ENCODE measurements at places on chromosomes 5 and 9.
A peak's percentile ranks its signal among the peaks of the same experiment; 100 is the strongest.

DNA sequence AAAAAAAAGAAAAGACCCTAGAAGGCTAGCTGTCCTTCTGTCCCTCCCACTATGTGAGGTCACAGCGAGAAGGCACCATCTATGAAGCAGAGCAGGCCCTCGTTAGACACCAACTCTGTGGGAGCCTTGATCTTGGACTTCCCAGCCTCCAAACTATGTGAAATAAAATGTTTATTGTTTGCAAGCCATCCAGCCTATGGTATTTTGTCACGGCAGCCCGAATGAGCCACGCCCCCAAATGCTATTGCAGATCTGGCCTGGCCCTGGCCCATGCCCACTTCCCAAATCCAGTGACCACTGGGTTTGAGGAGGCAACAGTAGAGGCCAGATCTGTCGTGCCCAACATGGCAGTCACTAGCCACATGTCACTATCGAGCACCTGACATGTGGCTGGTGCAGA is 10.8 kb downstream of the STK10 start:
- H3K4me3 ChIP-seq = no peak overlapping the region
- peaks cover 52% of the 10 kb centered on the region for H3K4me1 ChIP-seq
- H3K36me3 ChIP-seq = no peaks in the 10 kb centered on the region
- no peak overlapping the region for H3K27ac ChIP-seq
- no peaks in the 10 kb centered on the region for H3K27me3 ChIP-seq
- ATAC-seq = no peak

DNA sequence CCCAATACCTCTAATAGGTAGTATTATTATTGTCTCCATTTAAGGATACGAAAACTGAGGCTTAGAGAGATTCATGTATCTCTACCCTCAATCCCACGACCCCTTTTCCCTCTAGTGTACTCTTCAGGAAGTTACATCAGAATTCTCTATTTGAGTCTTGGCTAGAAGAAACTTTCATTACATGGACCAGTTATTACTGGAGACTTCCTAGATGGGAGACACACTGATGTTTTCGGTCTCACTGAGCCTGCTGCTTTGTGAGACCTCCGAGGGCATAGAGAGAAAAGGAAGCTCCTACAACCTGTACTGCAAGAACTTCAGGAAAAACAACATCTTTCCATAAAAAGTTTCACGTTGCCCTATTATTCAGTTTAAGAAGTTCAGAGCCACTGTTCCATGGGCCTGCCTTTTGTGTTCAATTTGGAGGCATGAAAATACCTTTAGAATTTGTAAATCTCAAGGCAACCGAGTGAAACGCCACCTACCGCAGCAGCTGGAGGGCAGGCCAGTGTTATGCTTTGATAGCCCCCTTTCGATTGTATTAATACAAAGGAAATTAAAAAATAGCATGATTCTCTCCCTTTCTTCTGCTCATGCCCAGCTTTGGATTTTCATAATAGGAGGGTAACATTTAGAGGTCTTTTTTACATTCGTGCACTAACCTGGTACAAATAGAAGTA is 223.3 kb downstream of the EBF1 start:
- peaks cover 31% of the 10 kb centered on the region for H3K4me1 ChIP-seq
- peaks cover 9% of the 10 kb centered on the region for H3K27me3 ChIP-seq
- no peak overlapping the region for H3K4me3 ChIP-seq
- no peak for ATAC-seq

- H3K27ac ChIP-seq = no peak overlapping the region
- no peaks in the 10 kb centered on the region for H3K4me1 ChIP-seq
- H3K4me3 ChIP-seq = no peak overlapping the region
- H3K27me3 ChIP-seq = no peaks in the 10 kb centered on the region
These were observed 2054.2 kb downstream of the MAT2B start for GRCh38 chr5:165559645-165560044.

DNA sequence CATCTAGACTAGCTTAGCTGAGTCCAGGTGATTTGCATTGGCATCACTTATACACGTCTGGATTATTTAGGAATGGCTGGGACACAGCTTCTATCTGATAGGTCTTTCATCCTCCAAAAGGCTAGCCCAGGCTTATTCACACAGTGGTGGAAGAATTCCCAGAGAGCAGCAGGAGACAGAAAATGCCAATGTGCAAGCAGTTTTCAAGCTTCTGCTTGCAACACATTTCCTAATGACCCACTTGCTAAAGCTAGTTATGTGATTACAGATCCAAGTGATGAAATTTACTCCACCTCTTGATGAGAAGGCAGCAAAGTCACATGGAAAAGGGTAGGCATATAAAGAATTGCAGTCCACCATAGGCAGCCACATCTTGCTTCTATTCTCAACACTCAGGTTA is 44.2 kb upstream of the MAST4 start:
- no peak overlapping the region for H3K27ac ChIP-seq
- ATAC-seq = no peak
- H3K36me3 ChIP-seq = no peaks in the 10 kb centered on the region
- H3K4me3 ChIP-seq = no peak overlapping the region
- H3K27me3 ChIP-seq = no peaks in the 10 kb centered on the region

DNA sequence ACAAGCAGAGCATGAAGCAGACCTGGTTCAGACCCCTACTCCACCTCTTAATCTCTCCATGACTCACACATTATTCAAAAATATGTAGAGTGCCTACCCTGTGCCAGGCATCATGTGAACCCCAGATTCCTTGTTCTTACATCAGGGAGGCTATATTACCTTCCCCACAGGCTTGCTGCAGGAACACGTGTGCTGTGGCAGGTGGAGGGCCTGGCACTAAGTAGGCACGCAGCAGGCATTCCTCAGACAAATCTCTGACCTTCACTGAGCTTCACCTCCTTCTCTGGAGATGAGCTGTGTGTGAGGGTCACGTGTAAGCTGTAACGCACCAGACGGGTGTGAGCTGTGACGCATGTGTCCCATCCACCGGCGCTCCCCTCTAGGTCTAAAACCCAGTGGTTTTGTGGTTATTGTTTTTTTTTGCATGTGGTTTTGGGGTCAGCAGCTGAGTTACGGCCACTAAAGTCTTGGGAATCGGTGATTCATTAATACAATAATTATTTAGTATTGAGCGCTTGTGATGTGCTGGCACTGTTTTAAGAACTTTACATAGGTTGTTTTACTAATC is 30.3 kb downstream of the ANGPTL2 start:
- H3K36me3 ChIP-seq = no peaks in the 10 kb centered on the region
- no peak overlapping the region for H3K27ac ChIP-seq
- no peak for ATAC-seq
- no peaks in the 10 kb centered on the region for H3K4me1 ChIP-seq
- H3K4me3 ChIP-seq = no peak overlapping the region
- H3K27me3 ChIP-seq = no peaks in the 10 kb centered on the region

- ATAC-seq = no peak
- H3K36me3 ChIP-seq = no peaks in the 10 kb centered on the region
- no peaks in the 10 kb centered on the region for H3K4me1 ChIP-seq
- H3K27me3 ChIP-seq = no peaks in the 10 kb centered on the region
These were observed 443.9 kb downstream of the TLE1 start for GRCh38 chr9:81245254-81245956.

GRCh38 chr9:135506327-135507103 is 6.0 kb downstream of the MRPS2 start:
- H3K4me1 ChIP-seq = peaks cover 8% of the 10 kb centered on the region
- no peak for ATAC-seq
- H3K4me3 ChIP-seq = no peak overlapping the region
- H3K27me3 ChIP-seq = no peaks in the 10 kb centered on the region
- H3K36me3 ChIP-seq = no peaks in the 10 kb centered on the region

- no peaks in the 10 kb centered on the region for H3K4me1 ChIP-seq
- peak overlapping the region; percentile 99 for H3K4me3 ChIP-seq
- H3K27ac ChIP-seq = peak overlapping the region; percentile 94
These were observed 544 bp upstream of the SNX24 start for GRCh38 chr5:122844910-122845228.

- no peak for ATAC-seq
- no peaks in the 10 kb centered on the region for H3K36me3 ChIP-seq
- H3K4me1 ChIP-seq = no peaks in the 10 kb centered on the region
- no peak overlapping the region for H3K27ac ChIP-seq
These were observed 444.0 kb upstream of the ZNF608 start for GRCh38 chr5:125190232-125191087.

DNA sequence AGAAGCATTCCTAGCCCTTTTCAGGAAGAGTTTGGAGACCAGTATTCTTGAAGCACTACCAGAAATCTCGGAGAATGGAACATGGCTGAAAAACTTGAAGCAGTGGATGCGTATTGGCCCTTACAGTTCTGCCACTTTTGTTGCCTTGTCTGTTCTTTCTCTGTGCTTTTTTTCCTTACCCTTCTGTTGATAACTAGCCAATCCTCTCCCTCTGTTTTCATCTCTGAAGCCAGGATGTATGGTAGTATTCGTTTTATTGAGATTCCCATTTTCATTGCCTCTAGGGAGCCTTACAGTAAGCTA is 564 bp upstream of the CCNH start:
- peak overlapping the region; percentile 82 for H3K27ac ChIP-seq
- H3K36me3 ChIP-seq = peaks cover 23% of the 10 kb centered on the region
- no peak for ATAC-seq
- H3K27me3 ChIP-seq = no peaks in the 10 kb centered on the region

GRCh38 chr9:132641216-132641615 is 28.6 kb downstream of the DDX31 start:
- H3K4me3 ChIP-seq = no peak overlapping the region
- H3K27me3 ChIP-seq = no peaks in the 10 kb centered on the region
- no peaks in the 10 kb centered on the region for H3K36me3 ChIP-seq
- ATAC-seq = no peak
- H3K4me1 ChIP-seq = no peaks in the 10 kb centered on the region

DNA sequence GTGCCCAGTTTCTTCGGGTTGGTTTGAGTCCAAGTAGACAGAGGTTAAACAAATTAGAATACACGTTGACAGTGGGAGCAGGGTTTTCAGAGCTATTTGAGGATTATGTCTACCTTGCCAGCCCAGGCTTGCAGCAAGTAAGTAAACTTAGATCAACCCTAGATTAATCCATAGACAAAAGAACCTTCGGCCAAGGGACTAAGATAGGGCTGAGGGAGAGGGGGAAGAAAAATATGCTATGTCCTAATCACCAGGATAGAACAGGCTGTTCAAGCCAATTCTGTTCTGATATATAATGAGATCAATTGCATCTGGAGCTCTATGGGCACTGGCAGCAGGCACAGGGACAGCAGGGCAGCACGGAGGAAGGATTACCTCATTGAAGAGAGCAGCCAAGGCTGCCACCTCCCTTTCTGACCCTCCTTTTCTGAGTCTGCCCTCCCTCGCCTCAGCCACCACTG is 377.7 kb downstream of the PIK3R1 start:
- H3K4me1 ChIP-seq = no peaks in the 10 kb centered on the region
- H3K27me3 ChIP-seq = no peaks in the 10 kb centered on the region
- H3K4me3 ChIP-seq = no peak overlapping the region
- H3K36me3 ChIP-seq = no peaks in the 10 kb centered on the region

DNA sequence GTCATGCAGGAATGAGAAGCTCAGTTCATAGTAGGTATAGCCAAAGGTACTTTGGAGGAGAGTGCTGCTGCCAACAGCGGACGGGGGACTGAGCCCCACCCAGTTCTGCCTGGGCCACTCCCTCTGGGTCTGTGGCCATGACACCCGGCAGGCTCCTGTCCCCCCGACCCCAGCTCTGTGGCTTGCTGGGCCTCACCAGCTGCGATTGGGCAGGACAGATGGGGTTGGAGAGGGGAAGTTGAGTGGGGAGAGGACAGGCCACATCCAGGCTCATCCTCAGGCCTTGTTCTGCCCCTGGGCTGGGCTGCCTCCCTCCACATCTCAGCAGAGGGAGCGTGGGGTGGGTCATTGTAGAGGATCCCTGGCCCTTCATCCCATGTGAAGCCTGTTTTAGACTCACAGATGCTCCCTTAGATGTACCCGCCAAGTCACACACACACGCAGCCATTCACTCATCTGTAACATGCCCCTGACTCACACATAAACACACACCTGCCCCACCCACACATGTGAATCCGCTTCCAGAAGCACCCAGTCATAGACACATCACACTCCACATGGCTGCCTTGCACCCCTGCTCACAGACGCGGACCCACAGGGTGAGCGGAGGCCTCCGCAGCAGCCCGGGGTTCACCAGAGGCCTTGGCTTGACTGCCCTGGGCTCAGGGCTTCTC is 48.8 kb downstream of the NTNG2 start:
- H3K4me3 ChIP-seq = no peak overlapping the region
- H3K36me3 ChIP-seq = no peaks in the 10 kb centered on the region
- no peak for ATAC-seq

- no peaks in the 10 kb centered on the region for H3K4me1 ChIP-seq
- H3K4me3 ChIP-seq = no peak overlapping the region
- H3K27ac ChIP-seq = no peak overlapping the region
These were observed 122.7 kb downstream of the DENND1A start for GRCh38 chr9:123807251-123807650.

- peaks cover 11% of the 10 kb centered on the region for H3K4me1 ChIP-seq
- H3K27ac ChIP-seq = no peak overlapping the region
- no peak overlapping the region for H3K4me3 ChIP-seq
- no peaks in the 10 kb centered on the region for H3K27me3 ChIP-seq
- ATAC-seq = no peak
These were observed 45.9 kb downstream of the CERT1 start for GRCh38 chr5:75465480-75465879.

GRCh38 chr9:4116071-4116581 is 183.7 kb downstream of the GLIS3 start:
- H3K36me3 ChIP-seq = no peaks in the 10 kb centered on the region
- no peak overlapping the region for H3K4me3 ChIP-seq
- H3K4me1 ChIP-seq = peaks cover 16% of the 10 kb centered on the region

DNA sequence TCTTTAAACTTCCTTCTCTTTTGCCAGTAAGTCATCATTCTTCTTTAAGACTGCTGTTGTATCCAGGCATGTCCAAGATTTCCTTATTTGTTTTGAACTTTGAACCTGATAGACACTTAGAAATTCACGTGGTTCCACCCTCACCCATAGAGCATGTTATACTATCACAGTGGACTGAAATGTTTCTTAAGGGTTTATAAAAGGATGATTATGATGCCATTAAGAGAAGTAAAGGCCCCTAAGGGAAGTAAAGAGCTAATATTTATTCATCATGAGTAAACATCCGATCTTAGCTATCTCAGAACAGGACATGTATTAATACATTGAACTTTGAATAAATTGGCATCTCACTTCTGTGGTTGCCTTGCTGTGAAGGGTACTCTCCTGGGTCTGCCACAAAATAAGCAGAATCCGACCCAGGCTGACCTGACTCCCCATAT is 49.8 kb downstream of the PRKACG start:
- no peaks in the 10 kb centered on the region for H3K36me3 ChIP-seq
- H3K4me1 ChIP-seq = no peaks in the 10 kb centered on the region
- no peak overlapping the region for H3K27ac ChIP-seq

DNA sequence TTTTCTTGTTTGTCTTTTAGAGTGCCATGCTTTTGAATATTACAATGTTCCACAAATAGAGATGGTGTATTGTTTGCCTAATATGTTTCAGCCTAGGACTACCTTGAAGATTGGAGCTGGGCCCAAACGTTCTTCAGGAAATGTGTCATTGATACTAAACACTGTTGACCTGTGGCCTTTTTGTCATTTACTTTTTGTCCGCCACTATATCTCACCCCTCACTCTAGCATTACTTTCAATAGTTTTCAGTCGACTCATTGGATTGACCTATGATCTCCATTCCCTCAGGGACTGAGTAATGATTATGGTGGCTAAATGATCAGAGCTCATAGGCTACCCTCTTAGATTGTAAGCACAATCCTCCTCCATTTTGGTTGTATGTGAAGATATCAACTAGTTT is 115.8 kb downstream of the NUDT12 start:
- no peak overlapping the region for H3K27ac ChIP-seq
- H3K36me3 ChIP-seq = no peaks in the 10 kb centered on the region
- no peaks in the 10 kb centered on the region for H3K4me1 ChIP-seq
- H3K4me3 ChIP-seq = no peak overlapping the region

GRCh38 chr5:55033568-55033967 is 9.5 kb downstream of the GZMK start:
- no peaks in the 10 kb centered on the region for H3K36me3 ChIP-seq
- no peaks in the 10 kb centered on the region for H3K27me3 ChIP-seq
- no peak for ATAC-seq
- no peaks in the 10 kb centered on the region for H3K4me1 ChIP-seq
